ENCODE measurements at places on chromosomes 12 and 14.

DNA sequence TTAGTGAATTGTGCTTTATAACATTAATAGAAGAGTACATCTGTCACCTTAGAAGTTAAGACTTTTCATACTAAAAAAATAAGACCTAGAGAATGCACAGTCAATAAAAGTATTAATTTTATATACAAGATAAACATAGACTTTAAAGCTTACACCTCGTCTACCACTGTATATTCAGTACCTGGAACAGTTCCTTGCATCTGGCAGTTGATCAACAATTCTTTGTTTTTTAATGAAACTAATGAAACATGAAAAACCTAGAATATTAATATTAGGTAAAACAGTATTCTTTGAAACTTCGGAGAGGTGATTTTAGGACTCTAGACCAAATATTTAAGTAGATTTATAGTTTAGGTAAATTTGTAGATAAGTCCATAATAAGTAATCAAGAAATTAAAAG lies 4.3 kb downstream of the GOLT1B start:
- DNase-seq, result no peak

GRCh38 chr12:14072987-14073386 lies 91.6 kb upstream of the GRIN2B start:
- DNase-seq, result no peak

- DNase-seq, result no peak
Measured at GRCh38 chr12:60191676-60192359, 596.0 kb downstream of the SLC16A7 start.

GRCh38 chr12:45017916-45018315 lies 33.0 kb downstream of the DBX2 start:
- no peak for DNase-seq

- DNase-seq, result no peak
Measured at GRCh38 chr12:58725400-58726105, 194.8 kb downstream of the LRIG3 start.

GRCh38 chr12:45613296-45613695 lies 116.2 kb upstream of the ARID2 start:
- no peak for DNase-seq

DNA sequence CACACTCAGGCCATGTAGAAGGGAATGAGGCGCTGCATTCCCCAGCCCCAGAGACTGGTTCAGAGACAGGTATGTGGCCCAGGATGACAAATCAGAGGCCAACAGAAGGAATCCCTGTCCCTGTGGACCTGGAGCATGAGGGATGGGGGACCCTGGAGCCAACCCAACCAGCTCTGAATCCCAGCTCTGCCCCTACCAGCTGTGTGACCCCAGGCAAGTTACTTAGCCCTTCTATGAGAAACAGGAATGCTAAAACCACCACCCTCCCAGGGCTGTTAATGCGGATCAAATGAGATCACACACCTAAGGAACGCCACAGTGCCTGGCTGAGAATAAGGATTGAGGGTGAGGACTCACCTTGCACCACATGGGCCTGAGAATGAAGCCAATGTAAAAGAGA lies 15.6 kb downstream of the ITPK1 start:
- no peak for DNase-seq

DNA sequence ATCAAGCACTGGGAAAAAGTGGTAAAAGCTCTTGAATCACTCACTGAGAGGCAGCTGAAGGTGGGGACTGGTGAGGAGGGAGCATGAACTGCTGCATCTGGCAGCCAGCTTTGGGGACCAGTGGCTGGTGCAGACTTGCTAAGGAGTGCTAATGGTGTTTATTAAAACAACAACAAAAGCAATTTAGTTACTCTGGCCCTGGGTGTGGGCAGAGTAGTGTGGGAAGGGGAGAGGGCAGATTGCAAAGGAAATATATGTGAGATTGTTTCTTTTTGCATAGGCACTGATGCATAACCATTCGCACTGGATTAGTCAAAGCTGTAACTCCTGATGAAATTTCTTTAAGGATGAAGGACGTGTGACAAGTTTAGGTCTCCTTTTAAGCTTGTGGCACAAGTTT lies 8.1 kb downstream of the TXNRD1 start:
- DNase-seq, result no peak

All from NCI-H2029 treated with DMSO at 0.1 percent for 48 hours (cell line).